ENCODE measurements at places on chromosomes 1 and 21.

GRCh38 chr1:7422561-7422960 is 348.5 kb upstream of the VAMP3 start:
- no peak for DNase-seq

DNA sequence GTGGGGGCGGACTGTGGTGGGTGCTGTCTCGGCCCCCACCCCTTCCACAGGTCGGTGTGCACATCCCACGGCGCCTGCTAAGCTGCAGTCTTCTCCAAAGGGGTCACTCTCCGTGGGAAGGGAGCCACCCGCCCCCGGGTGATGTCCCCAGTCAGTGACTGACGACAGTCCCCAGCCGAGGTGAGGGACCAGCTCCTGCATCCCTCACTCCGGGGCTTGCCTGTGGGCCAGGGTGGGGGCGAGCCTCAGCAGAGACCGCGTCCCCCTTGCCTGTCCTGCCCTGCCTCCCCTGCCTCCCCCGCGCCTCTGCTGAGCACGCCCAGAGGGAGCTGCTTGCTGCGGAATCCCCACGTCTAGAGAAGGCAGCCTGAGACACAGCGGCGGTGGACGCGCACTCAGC is 35.9 kb upstream of the PDE9A start:
- DNase-seq = no peak

GRCh38 chr21:43811262-43812105 is 22.1 kb downstream of the RRP1 start:
- no peak for DNase-seq

DNA sequence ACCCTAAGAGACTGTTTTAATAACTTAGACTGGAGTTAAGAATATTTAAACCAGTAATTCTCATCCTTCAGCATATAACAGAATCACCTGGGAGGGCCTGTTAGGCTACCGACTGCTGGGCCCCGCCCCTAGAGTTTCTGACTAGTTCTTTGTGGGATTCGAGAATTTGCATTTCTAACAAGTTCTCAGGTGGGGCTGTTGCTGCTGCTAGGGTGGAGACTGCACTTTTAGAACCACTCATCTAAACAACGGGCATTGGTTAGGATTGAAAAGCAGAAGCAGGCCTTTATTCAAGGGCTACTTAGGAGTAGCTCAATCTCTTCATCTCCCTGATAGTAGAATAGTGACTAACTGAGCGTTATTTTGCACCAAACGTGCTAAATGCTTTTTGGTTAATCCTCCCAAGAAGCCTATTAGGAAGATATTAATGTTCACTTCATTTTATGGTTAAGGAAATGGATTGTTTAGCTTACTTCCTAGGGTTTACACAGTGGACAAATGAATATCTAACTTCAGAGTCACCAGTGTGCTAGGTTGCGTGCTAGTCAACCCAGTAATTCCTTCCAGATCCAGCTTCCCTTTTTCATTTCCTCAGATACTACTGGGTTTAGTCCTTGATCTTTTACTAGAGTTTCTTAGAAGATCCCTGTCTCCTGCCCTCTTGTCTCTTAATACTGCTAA is 31.1 kb upstream of the UAP1 start:
- DNase-seq = no peak

- no peak for DNase-seq
Observed at GRCh38 chr21:42252778-42253340, 33.9 kb downstream of the ABCG1 start.

- no peak for DNase-seq
Observed at GRCh38 chr1:4327142-4327541, 327.3 kb upstream of the AJAP1 start.
